ENCODE measurements at places on chromosomes 6 and 20.
A peak's percentile ranks its signal among the peaks of the same experiment; 100 is the strongest.

- DNase-seq: no peak
Measured at GRCh38 chr6:15420959-15421438, 175.1 kb downstream of the JARID2 start.

GRCh38 chr20:11502061-11502460, 415.6 kb upstream of the BTBD3 start:
- DNase-seq: no peak

DNA sequence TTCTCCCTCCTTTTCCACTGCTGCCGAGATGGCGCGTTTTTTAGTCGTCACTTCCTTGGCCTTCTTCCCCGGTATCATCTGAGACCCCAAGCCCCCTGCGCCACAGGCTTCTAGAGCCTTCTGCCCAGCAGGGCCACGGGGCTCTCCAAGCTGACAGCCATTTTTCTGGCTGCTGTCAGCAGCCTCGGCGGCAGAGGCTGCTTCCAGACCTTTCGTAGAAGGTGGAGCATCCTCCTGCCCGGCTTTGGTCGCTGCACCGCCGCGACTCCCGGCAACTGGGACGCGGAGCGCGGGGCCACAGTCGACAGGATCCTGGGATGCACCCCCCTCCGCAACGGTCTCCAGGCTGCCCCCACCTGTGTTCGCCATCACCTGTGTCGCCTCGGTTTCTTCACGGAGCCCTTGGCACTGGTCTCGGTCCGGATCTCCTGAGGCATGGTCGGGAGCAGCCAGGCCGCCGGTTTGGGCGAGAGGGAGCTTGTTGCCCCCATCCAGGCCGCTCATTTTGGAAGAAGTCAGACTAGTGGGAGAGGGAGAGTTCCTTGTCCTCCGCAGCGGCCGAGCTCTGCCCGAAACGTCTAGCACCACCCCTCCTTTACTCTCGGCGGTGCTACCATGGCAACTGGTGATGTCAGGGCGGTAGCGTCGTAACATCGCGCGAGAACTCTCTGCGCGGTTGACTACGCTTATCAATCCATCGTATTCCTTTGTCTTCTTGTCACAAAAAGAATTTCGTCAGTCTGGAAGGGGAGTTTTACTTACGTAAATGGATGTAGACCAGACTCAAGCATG, at the start of gene TSPYL4:
Gene TSPYL4, minus strand, starts transcription at position 571 of the 792 bp plus-strand sequence. Its CDS starts 67 bp downstream, at position 504.
- DNase-seq: peak; percentile 91

DNA sequence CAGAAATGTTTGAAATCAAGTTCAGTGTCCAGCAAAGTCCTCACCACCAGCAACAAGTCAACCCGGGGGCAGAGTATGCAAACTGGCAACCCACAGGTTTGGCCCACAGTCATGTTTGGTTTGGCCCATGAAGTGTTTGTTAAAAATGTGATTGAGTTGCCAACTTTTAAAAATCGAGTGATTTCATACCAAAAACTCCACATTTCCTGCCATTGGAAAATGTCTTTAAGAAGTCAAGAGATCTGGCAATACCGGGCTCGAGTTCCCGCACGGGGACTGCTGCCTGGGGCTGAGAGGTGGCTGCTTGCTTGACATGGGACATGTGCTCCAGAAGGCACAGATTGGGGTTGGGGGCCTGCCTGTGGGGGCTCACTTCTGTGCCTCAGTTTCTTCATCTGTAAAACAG, 36.1 kb downstream of the PREX1 start:
- DNase-seq: no peak

DNA sequence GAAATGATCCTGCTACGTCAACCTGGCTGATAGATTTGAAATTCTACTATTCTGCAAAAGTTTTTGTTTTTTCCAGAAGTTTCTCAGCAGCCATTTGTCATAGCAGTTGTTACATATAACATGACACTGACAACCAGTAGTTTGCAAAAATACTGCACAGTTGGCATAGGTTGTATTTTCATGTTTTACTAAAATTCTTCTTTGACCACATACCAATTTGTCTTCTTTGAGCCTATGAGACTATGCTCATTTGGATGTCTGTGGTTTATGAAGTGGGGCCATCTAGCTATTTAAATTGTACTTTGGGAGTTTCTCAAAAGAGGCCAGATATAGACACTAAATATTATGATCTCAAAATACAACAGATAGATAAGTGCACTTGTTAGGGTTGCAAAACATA, 104.9 kb upstream of the PREP start:
- no peak for DNase-seq

DNA sequence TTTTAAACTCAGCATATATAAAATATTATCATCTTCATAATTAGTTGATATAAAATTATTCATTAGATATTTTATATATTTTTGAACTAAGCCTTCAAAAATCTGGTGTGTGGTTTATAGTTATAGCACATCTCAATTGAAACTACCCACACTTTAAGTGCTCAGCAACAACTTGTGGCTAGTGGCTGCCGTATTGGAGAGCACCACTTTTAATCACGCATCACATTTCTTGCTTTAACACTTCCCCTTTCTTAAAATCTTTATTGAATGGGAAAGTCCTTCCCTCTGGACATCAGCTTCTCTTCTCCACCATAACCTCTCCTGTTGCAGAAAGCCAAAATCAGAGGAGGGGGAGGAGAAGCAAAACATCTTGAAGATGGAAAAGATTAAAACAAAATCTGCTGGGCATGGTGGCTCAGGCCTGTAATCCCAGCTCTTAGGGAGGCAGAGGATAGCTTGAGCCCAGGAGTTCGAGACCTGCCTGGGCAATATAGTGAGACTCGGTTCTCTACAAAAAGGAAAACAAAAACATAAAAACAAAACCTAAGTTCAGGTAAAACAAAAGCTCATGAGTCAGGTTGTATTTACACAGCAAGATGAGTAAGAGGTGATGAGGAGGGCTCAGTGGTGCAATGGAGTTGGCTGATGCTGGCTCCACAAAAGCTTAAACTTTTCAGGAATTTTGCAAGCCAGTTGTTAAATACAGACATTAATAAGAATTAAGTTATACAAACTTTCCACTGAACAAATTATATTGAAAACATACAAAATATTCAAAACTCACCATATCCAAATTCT, 237.0 kb upstream of the SUPT3H start:
- DNase-seq: no peak

DNA sequence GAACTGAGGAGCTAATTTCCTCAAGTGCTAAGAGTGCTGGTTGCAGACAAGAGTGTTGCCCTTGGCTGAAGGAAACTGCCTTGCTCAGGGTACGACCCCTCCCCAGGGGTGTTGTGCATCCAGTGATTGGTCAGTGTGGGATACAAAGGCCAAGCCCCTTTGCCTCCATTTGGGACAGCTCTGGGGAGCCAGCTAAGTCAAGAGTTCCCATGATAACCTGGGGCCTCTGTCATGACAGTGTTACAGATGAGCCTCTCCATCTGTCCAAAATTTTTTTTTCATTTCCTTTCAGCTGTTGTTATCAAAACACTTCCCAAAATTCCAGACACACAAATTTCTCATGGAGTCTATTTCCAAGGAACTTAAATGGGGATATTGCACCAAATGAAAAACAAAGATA, 93.3 kb downstream of the HS3ST5 start:
- no peak for DNase-seq

DNA sequence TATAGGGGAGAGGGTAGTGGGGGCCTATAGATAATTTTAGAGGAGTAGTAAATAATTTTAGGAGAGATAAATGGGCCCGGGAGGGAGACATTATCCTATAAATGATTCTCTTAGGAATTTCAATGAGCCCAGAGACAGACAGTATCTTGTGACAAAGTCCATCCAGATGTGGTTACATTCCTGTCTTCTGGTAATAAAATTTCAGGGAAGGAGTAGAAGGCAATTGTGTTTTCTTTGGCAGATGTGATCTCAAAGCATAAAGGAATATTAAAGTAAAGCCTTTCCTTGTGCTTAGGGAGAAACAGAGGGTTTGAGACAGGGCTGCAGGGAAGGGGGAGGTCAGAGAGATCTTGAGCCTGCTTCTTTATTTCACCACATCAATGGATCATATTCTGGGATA, 979.8 kb upstream of the GJE1 start:
- DNase-seq: no peak

- no peak for DNase-seq
Measured at GRCh38 chr6:40999569-40999968, 39.5 kb downstream of the UNC5CL start.

GRCh38 chr20:35893942-35894341, 60.4 kb downstream of the SCAND1 start:
- DNase-seq: no peak

DNA sequence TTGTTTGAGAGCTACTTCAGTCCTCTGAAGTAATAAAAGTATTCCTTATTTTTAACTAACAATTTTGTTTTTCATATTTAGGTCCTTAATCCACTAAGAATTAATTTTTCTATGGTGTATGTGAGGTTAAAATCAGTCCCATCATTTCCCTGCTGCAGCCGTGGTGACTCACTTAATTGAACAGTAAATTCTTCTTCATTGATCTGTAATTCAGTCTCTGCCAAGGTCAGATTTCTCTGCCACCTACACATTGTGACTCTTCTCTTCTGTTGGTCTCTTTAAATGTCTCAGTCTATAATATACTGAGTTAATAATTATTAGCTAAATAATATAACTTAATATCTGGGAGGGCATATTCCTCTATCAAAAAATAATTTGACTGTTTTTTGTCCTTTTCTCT, 262.3 kb downstream of the UTRN start:
- no peak for DNase-seq

GRCh38 chr20:57408131-57408530, 16.9 kb downstream of the RBM38 start:
- DNase-seq: no peak

GRCh38 chr20:2602746-2603145, 49.7 kb upstream of the NOP56 start:
- no peak for DNase-seq

GRCh38 chr20:58019027-58019849, 209.2 kb downstream of the ANKRD60 start:
- no peak for DNase-seq

DNA sequence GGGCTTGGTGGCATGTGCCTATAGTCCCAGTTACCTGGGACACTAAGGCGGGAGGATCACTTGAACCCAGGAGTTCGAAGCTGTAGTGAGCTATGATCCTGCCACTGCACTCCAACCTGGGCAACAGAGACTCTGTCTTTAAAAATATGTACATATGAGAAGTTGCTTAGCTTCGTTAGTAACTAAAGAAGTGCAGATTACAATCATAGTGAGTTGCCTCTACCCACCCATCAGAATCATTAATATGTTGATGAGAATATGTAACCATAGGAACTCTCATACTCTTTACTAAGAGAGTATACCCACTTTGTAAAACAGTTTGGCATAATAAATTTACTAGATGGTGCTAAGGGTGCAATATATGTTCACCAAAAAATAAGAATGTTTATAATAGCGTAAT, 54.0 kb downstream of the EFHC1 start:
- no peak for DNase-seq

DNA sequence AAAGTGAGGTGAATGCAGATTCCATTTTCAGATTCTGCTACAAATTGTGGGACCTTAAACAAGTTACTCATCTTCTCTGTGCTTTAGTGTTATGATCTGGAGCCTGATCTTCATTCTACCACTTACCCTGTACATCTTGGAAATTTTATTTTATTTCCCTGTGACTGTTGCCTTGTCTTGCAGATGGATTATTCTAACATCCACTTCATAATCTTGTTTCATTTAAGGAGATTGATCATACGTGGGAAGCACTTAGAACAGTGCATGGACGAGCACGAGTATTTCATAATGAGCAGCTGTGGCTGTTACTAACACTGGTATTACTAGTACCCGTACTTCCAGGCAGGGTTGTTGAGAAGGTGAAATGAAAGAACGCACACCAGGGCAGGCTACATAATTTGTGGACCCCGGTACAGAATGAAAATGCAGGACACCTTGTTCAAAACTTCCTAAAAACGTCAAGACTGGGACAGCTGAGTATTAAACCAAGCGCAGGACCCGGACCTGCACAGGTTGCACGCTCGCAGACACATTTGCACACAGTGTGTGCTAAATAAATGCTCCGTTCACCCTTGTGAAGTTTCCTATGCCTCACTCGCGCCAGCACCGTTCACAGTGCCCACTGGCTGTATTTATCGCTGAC, 535 bp upstream of the CCDC170 start:
- no peak for DNase-seq

DNA sequence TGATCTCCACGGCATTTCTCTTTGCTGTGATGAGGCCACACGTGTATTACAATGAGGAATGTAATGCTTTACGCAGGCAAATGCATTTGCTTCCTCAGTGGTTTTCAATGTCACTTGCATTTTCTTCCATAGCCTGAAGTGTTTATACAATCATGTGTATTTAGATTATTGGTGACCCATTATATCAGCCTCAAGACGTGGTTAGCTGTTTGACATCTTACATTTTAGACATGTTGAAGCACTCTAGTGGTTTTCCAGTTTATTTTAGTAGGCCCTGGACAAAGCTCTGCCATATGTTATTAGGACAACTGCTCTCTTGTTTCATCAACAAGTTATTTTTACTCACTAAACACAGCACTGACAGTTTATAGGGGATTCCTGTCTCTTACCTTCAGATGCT, 200.4 kb downstream of the UTRN start:
- DNase-seq: no peak

- DNase-seq: peak; percentile 87
Measured at GRCh38 chr6:42453031-42453653, 1.4 kb upstream of the TRERF1 start.

DNA sequence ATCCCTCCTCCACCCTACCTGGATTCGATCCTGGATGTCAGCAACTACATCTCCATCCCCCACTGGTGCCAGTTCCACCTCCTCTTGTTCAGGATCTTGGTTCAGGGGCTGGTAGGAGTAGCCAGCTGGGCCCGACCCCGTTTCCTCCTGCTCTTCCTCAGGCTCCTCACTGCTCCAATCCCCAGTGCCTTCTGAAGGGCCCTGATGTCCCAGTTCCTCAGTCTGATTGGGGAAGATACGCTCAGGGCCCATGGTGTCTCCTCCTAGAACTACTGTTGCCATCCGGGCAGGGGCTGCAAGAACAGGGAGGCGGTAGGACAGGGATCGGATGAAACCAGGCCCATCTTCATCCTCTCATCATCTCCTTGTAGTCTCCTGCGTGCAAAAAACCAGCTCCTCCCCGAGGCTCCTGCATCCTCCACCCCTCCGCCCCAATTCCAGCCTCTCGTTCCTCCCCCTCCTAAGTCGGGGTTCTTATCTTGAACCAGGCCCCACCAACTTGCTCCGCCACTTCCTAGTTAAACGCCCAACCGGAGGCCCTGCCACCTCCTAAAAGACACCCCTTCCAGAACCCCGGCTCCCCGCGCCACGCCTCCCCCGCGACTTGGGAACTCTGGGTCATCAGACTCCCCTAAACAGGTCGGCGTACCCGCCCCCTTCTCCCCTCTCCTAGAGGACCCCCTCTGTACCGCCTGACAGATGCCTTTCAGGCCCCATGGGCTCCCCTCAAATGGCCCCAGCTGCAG, 476 bp downstream of the MEA1 start:
- no peak for DNase-seq

- no peak for DNase-seq
Measured at GRCh38 chr20:19605786-19606485, 152.1 kb upstream of the RIN2 start.

GRCh38 chr20:62728781-62729300, 20.2 kb downstream of the NTSR1 start:
- no peak for DNase-seq

DNA sequence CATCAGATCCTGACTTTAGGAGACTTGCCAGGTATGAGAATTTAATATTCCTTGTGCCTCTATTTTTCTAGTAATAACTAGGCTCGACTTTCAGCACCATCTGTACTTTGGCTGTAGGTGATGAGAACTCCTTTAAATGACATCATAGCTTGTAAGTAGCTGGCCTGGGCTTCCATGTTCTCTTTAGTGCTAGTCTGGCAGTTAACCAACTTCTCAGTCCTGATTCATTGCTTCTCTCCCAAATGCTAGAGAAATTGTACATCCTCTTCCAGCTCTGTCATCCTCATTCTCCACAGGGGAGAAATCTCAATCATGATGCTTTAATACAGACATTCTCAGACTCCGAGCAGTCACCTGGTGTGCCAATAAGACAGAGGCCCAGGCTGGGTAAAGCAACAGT, 143.5 kb upstream of the MOCS1 start:
- no peak for DNase-seq
